ENCODE measurements at places on chromosomes 2 and 18.

DNA sequence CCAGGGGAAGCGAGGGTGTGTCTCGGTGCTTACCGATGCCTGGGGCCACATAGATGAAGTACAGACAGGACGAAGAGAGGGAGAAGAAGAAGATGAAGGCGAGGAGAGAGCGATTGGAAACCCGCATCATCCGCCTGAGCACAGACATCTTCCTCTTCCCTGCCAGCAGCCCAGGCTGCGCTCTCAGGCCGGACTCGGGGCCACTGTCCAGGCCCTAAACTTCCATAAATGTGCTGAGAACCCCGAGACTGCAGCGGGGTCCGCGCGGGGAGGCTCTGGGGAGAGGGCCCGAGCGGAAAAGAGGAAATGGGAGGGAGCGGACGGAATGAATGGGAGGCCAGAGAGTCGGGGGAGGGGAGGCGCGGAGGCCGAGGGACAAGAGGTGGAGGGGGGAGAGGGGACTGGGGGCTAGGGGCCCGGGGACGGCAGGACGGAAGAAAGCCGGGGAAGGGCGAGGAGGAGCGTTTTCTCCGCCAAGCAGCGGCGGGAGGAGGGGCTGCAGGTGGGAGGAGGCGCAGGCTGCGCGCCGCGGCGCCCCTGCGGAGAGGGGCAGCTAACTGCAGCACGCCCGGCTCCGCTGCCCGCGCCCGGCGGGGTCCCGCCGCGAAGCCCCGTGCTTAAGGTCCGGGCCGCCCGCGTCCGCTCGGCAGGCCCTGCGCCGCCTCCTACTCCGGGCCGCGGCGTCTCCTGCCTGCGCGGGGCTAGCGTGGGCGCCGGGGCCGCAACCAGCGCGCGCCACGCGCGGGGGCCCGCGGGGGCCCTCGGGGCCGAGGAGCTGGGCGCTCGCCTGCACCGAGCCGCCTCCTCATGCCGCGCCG is at the start of gene B4GALT6:
TSS of gene B4GALT6 (minus strand) at position 303 of the 818 bp plus-strand sequence. CDS start at position 148, 155 bp downstream.
- DNase-seq = no peak

DNA sequence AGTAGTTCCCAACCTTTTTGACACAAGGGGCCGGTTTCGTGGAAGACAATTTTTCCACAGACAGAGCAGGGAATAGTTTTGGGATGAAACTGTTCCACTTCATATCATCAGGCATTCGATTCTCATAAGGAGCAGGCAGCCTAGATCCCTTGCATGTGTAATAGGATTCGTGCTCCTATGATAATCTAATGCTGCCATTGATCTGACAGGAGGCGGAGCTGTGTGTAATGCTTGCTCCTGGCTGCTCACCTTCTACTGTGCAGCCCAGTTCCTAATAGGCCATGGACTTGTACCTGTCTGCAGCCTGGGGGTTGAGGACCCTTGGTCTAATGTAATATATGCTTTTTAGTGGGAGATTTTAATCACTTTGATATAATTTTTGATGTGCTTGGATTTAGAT is 188.7 kb upstream of the KLHL14 start:
- DNase-seq = no peak

GRCh38 chr2:158529379-158530259 is 72.9 kb downstream of the PKP4 start:
- no peak for DNase-seq

DNA sequence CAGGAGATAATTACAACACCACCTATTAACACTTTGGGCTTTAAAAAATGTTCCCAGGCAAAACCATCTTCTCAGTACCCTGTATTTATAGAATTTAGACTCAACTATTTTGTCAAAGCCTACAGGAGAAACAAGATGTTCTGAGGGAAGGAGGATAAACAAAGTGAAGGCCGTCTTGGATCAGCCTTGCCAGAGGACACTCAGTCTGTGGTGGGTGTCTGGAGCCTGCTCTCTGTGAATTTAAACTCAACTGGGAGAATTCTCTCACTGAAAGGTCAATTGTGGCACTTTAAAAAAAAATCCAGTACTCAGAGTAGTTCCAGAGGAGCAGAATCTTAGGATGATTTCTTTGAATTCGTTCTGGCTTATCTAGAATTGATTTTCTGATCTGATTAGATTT is 28.4 kb upstream of the SLC1A4 start:
- no peak for DNase-seq

- no peak for DNase-seq
Observed at GRCh38 chr18:62716619-62717168, 1.4 kb downstream of the PHLPP1 start.

- DNase-seq = no peak
Observed at GRCh38 chr2:218813771-218814460, 17.7 kb downstream of the PRKAG3 start.

- no peak for DNase-seq
Observed at GRCh38 chr2:31014516-31014915, 123.7 kb downstream of the GALNT14 start.

DNA sequence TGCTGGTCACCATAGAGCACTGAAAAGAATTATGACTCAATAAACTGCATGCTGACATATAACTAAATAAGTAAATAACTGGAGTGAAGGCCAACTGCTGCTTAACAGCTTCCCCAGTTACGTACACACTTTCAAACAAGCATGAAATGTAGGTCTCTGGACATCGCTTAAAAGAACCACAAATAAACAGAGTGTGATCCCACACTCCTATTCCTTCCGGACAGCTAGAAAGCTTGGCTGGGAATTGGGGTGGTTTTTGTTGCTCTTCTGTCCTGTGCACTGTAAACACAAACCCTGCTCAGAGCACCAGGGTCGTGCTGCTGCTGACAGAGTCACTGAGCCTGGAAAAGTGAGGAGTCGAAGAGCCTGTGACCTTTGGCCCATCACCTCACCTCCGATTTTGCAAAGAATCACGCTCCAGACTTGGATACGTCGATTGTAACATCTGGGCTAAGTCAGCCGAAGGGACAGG is 162.7 kb upstream of the NT5C1B start:
- no peak for DNase-seq

DNA sequence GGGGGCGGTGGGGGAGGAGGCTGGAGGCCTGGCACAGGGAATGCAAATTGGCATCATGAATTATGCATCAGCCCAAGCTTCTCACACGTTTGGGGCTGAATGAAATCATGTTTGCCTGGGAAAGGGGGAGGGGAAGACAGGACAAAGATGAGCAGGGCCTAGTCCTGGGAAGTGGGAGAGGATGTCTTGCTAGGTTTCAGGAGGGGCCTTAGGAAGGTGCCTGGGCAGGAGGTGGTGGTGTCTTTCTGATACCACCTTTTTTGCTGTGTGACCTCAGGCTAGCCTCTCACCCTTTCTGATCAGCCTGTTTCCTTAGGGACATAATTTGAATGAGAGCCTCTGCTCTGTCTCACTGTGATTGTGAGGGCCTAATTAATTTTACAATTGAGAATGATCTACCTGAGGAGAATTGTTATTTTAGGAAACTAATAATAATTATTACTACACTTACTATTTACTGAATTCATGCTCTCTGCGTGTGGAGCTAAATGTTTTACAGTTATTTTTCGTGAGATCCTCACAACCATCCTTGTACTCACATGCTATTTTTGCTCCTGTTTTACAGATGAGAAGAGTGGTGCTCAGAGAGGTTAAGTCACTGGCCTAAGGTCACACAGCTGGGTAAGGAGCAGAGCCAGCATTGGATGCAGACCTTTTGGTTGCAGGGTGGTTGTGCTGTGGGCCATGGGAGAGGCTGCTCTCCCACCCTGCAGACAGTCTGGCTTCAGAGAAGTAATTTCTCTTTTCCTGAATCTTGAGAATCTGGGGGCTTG is 39.6 kb downstream of the INHBB start:
- no peak for DNase-seq

Data from hematopoietic multipotent progenitor cell treated with erythropoietin and hydrocortisone succinate and interleukin-3 and kit ligand, for 15 days (in vitro differentiated cells).